ENCODE measurements at places on chromosomes 7 and 10.

DNA sequence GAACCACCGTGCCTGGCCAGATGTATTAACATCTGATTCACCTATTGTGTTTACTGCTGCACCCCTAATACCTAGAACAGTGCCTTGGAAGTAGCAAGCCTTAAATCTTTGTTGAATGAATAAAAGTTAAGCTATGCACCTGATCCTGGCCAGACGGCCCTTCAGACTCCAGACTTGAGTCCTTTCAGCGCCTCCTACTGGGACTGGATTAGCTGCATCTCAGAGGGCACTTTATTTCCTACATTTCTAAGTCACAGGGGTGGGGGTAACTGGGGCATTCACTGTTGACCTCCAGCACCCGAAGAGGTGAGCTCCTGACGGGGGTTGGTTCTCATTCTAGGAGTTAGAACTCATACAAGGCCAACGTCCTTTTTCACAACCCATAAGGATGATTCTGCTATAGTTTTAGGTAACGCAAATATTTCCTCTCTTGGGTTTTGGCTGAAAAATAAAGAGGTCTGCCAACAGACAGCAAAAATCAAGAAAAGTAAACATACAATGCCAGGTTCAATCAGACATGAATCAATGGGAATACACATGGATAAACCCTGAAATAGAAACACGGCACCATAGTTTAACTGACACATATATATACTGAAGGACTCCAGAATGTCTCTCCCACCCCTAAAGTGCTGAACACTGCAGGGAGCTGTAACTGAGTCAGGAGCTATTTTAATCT, 48.0 kb upstream of the DLG5 start:
- no peak for DNase-seq

DNA sequence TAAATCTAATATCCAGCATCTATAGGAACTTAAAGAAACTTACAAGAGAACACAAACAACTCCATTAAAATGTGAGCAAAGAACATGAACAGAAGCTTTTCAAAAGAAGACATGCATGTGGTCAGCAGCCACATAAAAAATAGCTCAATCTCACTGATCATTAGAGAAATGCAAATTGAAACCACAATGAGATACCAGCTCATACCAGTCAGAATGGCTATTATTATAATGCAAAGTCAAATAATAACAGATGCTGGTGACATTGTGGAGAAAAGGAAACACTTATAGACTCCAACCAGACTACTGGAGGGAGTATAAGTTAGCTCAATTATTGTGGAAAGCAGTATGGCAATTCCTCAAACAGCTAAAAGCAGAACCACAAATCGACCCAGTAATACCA, 1314.5 kb downstream of the XPNPEP1 start:
- DNase-seq: no peak

GRCh38 chr7:142383841-142384492, 126.1 kb upstream of the PRSS58 start:
- no peak for DNase-seq

- no peak for DNase-seq
Measured at GRCh38 chr7:156845379-156846101, 47.4 kb downstream of the LMBR1 start.

DNA sequence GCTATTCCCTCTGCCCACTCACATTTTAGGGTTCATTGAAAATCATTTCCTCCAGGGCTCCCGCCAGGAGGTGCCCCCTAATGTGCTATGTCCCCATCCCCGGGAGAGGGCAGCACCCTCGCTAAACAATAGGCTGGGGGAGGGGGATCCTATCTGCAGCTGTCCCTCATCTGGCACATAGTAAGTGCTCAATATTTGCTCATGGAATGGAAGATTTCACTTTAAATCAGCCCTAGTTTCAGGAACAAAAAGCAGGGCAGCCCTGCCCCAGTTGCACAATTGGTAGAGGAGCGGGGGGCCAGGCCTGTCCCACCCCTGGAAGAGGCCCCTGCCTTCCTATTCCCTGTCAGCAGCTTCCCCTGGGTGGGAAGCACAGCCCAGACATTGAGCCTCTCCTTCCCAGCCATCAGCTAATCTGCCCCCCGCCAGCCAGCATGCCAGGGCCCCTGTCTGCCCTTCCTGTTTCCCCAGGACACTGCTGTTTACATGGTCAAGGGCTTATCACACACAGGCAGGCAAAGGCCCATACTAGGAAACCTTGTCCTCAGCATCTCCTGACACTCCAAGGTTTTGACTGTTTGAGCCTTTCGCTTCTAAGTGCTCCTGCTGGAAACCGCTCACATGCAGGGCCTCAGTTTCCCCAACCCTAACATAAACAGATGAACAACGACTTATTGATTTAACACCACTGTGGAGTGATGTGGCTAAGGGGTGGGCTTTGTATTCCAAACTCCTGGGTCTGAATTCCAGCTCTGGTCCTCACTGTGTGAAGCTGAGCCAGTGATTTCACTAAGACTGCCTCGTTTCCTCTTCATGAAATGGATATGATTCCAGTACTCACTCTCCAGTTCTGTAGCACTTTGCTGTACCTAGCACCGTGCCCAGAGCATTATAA, 130.7 kb upstream of the ZMIZ1 start:
- no peak for DNase-seq

DNA sequence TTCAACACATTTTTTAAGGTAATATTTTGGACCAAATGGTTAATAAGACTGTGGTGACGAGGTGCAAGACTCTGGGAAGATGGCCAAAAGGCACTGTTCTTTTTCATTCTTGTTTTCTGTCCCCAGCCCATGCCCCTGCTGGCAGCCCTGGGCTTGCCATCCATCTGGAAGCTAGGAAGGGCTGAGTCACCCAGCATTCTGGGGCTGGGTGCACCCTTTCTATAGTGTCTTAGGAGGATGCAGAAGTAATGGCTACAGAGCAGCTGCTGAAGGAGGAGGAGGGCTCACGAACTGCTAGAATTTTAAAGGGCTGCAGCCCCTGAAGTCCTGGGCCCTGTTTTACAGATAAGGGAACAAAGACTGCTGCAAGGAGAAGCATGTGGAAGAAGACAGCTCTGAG, 42.8 kb upstream of the ZNF32 start:
- no peak for DNase-seq

DNA sequence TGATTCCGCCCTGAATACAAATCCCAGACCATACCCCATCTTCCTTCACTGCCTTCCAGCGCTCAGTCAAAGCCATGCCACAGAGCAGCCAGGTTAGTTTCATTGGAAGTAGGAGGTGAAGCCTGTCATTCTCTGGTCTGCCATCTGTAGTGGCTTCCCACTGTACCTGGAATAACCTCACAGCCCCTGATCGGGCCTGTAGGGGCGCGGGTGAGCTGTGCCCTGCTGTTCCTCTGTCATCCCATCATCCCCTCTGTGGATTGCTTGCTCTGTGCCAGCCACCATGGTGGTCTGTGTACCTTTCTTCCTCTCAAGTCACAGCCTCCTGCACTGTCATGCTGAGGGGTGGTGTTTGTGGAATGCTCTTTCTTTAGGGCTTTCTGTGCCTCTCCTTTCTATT, 155.1 kb downstream of the ZNF22 start:
- DNase-seq: no peak

DNA sequence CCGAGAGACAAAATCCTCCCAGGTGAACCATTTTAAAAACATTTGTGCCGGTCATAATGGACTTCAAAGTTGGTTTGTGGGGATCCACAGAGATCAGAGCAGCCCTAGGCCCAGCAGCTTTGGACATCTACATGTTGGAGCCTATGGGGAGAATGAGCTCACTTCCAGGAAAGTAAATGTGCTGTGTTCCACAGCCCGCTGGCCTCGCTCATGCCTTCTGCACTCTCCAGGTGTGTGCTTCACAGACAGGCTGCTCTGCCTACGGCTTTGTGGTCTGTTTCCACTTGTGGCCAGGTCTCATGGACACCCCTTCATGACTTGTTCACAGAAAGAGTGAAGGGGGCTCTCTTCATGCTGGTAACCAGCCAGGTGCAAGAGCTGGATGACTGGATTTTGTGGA, 141.6 kb downstream of the ADARB2 start:
- no peak for DNase-seq

DNA sequence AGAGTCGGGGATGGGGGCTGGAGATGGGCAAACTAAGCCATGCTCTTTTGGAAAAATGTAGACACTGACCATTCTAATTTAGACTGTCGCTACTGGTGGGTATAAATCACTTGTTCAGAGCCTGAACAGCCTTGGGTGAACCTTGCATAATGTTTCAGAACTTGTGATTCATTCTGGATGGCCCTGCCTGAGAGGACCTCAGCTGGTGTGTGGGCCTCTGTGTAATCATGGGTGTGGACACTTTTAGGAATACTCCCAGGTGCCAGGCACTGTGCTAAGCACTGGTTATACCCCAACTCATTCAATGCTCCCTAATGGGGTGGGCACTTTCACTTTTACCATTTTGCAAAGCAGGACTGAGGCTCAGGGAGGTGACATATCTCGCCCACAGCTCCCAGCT, 26.8 kb upstream of the TM9SF3 start:
- DNase-seq: no peak

GRCh38 chr7:74400420-74401136, 53.1 kb upstream of the GTF2IRD1 start:
- DNase-seq: no peak

- no peak for DNase-seq
Measured at GRCh38 chr10:132443605-132443982, 46.6 kb downstream of the PWWP2B start.

DNA sequence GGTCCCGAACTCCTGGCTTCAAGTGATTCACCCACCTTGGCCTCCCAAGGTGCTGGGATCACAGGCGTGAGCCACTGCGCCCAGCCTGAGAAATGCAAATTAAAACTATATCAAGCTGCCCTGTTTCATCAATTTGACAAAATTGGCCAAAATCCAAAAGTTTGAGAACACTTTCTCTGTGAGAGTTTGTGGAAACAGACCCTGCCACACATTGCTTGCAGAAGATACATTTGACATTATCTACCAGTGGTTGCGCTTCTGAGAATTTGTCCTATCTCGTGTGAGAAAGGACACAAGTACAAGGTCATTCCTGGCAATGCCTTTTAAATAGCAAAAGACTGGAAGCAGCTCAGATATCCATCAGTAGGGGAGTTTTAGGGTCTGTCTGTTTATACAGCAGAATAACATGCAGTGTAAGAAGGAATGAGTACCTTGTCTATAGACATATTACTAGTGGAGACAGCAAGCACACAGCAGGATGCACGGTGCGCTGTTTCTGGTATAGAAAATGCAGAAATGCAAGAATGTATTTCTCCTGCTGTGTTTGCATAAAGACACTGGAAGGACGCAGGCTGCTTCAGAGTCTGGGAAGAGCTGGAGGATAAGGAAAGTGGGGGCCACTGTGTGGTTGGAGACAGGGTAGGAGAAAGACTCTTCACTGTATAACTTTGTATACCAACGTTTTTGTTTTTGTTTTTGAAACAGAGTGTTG, 4.3 kb downstream of the LHPP start:
- no peak for DNase-seq

- DNase-seq: no peak
Measured at GRCh38 chr10:112950714-112951358, 789 bp downstream of the TCF7L2 start.

GRCh38 chr10:24597426-24597825, 126.3 kb downstream of the ARHGAP21 start:
- no peak for DNase-seq

- no peak for DNase-seq
Measured at GRCh38 chr10:52391927-52392602, 78.0 kb downstream of the DKK1 start.

- no peak for DNase-seq
Measured at GRCh38 chr10:36183056-36183455, 541.0 kb upstream of the FZD8 start.

- no peak for DNase-seq
Measured at GRCh38 chr7:37015353-37016034, 291.2 kb upstream of the AOAH start.

- DNase-seq: no peak
Measured at GRCh38 chr7:130374507-130374906, 5.8 kb upstream of the CPA1 start.

GRCh38 chr10:59553162-59553900, 156.3 kb downstream of the SLC16A9 start:
- DNase-seq: no peak

- DNase-seq: no peak
Measured at GRCh38 chr10:118808601-118809356, 54.0 kb upstream of the CACUL1 start.

GRCh38 chr7:82506208-82506607, 62.6 kb upstream of the CACNA2D1 start:
- no peak for DNase-seq

DNA sequence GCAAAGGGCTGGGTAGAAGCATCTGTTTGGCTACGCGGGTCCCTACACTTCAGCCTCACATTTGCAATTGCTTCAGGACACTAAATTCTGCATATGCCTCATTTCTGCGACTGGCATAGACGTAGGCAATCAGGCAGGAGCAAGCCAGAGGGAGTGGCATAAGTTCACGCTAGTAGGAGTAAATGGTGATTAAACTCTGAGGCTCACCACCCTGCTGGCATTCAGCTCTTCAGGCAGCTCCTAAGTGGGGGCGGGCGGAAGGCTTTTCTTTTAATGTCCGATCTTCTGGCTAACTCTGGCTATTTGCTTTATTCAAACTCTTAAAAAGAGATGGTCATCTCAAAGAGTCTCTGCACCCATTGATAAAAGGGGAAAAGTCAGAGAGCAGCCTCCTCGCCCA, 45.3 kb downstream of the RGS10 start:
- DNase-seq: no peak

GRCh38 chr7:20176578-20177242, 40.5 kb downstream of the MACC1 start:
- DNase-seq: no peak

DNA sequence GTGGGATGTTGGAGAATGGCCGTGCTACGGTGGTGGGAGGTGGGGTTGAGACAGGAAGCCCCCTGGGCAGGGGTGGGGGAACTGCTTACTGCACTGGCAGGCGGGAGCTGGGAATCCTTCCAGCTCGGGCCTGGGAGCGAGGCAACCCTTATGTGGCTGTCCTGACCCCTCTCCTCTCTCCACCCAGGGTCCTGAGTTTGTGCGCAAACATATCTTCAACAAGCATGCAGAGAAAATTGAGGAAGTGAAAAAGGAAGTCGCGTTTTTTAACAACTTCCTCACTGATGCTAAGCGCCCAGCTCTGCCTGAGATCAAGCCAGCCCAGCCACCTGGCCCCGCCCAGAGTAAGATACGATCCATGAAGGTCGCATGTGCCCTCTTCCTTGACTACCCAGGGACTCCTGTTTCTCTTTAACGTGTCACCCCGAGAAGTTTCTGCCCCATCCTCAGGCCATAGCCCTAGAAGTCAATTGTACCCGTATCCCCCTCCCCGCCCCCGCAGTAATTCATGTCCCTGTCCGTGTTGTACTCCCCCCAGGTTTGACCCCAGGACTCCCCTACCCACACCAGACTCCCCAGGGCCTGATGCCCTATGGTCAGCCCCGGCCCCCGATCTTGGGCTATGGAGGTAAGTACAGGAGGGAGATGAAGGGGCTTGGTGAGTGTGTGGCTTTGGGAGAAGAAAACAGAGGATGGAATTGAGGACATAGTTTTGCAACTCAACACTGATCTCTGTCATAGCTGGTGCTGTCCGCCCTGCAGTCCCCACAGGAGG, 1.8 kb downstream of the UFSP1 start:
- DNase-seq: no peak

GRCh38 chr7:15580604-15581351, 19.0 kb upstream of the AGMO start:
- no peak for DNase-seq

GRCh38 chr7:27936768-27937102, 196.8 kb downstream of the TAX1BP1 start:
- no peak for DNase-seq

Data from cortex of kidney (tissue), 1 donor.